ENCODE measurements at places on chromosomes 6 and 20.
A peak's percentile ranks its signal among the peaks of the same experiment; 100 is the strongest.

DNA sequence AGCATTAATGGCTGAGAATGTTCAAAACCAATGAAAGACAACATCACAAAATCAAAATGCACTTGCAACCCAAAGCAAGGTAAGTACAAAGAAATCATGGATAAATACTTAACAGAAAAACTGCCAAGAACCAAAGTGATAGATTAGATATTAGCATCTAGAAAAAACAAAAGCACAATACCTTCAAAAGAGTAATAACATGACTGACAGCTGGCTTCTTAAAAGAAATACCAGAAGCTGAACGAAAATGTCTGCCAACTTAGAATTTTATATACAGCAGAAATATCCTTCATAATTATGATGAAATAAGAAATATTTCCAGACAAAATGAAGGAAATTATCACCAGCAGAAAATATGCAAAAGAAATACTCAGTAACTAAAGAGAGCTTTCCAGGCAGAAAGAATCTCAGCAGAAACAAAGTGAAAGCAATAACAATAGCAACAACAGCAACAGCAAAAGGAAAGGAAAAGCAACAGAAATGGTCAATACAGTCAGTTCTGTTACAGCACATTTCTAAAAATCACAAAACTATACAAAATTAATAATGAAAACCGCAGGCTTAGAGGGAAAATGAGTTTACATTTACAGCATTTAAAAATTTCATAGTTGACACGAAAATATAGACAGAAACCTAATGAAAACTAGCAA lies 121.5 kb upstream of the MAN1A1 start:
- no peak for DNase-seq

GRCh38 chr6:12892151-12892550 lies 175.6 kb downstream of the PHACTR1 start:
- no peak for DNase-seq

DNA sequence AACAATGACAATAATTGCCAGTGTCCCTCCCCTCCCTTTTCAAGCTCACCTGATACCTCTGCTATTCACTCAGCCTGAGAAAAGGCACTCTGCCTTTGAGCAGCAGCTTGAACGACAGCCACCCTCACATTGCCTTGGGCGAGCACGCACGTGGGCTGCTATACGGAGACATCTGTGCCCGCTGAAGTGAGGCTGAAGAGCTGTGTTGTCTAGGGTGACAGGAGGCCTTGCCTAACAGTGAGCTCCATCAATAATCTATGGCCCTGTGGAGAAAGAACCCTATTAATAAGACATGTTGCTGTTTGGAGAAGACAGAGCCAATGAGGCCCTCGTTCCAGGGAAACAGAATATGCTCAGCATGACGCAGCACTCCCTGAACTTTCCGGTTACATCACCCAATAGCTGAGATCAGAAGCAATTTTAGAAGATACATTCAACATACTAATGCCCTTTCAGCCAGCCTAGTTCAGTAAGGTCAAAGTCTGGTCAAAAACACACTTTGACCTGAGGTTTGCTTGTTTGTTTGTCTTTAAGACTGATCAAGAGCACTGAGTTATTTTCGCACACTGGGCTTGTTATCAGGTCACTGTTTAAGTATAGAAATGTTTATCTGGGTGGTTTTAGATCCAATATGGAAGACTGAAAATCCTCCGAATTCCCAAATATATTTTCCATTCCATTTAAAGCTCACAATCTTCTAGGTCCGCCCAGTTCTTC lies 30.6 kb downstream of the RBM24 start:
- no peak for DNase-seq

DNA sequence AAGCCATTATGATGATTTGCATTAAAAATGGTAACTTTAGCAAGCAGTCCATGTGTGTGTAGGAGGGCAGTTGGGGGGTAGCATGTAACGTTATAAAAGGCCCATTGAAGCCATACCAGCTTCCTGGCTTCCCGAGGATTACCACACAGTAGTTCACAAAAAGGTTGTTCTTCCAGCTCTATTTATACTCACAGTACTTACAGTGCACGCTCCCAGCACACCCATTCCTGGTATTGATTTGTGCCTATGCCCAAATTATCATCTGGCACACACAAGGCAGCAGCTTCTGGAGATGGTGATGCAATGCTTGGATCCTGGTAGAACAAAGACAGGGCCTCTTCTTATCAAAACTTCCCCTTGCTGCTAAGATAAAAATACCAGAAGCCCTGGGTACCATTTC lies 436.8 kb downstream of the HAO1 start:
- DNase-seq: no peak

DNA sequence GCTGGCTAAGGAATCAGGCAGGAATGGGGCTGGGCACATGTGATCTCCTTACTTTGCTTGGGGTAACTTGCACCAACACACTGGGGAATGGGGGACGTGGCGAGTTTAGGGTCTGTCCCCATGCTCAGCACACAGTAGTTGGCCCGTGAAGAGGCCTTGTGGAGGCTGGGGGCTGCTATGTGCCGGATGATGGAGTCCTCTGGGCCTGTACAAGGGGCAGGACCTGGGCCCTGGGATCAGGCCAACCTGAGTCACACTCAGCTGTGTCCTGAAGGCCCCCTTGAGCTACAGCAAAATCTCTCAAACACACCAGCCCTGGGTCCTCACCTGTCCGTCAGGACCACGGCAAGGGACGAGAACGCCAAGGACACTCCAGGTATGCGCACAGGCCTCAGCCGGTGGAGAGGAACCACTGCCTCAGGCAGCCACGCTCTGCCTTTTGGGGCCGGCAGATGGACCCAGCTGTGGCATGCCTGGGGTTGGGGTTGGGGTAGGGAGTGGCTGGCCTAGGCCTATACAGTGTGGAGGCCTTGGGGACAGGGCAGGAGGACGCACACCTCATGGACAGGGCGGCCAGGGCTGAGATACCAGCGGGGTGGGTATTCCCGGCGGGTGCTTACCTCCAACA lies 11.1 kb downstream of the UCKL1 start:
- DNase-seq: no peak

DNA sequence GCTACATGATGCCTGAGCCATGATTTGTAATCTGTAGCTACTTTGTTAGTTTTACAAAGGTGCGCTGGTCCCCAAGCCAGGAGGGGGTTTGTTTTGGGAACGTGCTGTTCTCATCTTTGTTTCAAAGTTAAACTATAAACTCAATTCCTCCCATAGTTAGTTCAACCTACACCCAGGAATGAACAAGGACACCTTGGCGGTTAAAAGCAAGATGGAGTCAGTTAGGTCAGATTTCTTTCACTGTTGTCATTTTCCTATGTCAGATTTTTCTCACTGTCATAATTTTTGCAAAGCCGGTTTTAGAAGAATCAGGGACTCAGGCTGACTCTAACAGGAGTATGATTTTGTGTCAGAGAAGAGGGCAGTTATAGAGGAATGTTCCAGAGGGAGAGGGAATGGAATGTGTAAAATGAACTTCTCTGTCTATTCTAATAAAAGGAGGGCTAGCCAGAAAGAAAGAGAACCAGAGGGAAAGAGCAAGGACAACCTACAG lies 2.3 kb upstream of the GMPR start:
- no peak for DNase-seq

GRCh38 chr6:22638320-22638719 lies 69.0 kb downstream of the HDGFL1 start:
- DNase-seq: no peak

DNA sequence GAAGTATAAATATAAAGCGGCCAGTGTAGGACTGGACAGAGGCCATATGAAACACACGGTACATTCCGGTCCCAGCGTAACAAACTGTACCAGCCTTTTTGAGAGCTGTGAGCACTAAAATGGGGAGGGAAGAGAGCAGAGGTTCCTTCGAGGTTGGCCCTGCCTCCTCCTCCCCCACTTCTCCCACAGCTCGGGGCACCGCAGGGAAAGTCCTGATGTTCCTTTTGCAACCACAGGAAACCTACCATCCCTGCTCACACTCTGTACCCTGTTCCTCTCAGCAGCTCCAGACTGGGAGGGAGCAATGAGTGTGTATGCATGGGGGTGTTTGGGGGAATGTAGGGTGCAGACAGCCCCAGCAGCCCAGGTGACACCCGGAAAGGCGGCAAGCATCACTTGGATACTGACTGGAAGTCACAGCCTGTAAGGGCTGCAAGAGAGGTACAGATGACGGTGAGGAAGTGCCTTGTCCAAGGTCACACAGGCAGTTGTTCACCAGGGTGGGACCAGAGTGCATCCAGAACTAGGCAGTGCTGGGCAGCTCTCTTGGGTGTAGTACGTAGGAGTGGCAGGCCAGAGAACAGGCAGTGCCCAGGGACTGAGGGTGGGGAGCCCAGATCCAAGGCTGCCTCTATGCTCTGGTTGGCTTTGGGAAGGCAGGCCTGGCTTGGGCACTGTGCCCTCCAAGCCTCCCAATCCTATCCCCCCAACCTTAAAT lies 11.0 kb upstream of the ARMC12 start:
- DNase-seq: no peak

DNA sequence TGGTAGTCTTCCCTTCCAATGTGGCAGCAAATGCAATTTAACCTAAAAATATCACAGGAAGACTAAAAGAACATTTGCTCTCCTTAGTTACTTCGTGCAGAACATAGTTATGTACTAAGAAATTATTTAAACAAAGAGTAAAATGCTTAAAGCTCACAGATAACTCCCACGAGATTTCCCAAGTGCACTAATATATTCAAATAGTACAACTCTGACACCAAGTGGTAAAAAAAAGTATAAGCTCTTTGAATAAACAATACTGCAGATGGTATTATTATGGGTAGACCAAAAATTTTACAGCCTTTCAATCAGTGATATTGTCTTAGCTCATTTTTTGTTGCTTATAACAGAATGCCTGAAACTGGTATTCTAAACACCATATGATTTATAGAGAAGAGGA lies 52.8 kb upstream of the FILIP1 start:
- DNase-seq: no peak

GRCh38 chr6:142355520-142356174 lies 53.8 kb downstream of the ADGRG6 start:
- DNase-seq: no peak

DNA sequence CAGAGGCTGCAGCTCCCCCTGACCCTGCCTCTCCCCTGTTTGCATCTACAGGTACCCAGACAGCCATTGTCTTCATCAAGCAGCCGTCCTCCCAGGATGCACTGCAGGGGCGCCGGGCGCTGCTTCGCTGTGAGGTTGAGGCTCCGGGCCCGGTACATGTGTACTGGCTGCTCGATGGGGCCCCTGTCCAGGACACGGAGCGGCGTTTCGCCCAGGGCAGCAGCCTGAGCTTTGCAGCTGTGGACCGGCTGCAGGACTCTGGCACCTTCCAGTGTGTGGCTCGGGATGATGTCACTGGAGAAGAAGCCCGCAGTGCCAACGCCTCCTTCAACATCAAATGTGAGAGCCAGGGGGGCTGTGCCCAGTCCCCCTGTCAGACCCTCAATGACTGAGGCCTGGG lies 42.1 kb upstream of the SRF start:
- no peak for DNase-seq

DNA sequence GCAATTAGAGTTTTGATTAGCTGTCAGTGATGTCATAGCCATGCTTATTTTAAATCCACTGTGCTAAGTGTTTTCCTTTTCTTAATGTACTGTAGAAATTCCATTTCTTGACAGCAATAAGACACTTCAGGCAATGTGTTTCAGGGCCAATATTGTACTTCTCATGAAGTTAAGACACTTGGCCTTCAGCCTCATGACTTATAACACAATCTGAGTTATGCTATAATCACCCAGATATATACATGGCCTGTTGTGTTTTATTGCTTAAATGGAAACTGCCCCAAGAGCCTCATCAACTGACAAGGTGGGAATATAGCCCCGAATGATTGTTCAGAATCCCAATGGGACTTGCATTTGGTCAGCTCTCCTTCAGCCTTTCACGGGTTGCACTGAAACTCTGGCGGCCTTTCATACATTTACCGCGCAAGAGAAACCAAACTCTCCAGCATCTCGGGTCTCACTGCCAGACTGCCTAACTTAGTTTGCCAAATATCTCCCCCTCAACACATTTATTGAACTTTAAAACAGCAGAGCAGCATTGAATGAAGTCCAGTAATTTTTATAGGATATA lies 44.2 kb upstream of the TBX18 start:
- no peak for DNase-seq

GRCh38 chr6:62492192-62492822 lies 206.3 kb upstream of the KHDRBS2 start:
- DNase-seq: no peak

- no peak for DNase-seq
Observed at GRCh38 chr6:30047220-30047619, 13.8 kb upstream of the POLR1H start.

DNA sequence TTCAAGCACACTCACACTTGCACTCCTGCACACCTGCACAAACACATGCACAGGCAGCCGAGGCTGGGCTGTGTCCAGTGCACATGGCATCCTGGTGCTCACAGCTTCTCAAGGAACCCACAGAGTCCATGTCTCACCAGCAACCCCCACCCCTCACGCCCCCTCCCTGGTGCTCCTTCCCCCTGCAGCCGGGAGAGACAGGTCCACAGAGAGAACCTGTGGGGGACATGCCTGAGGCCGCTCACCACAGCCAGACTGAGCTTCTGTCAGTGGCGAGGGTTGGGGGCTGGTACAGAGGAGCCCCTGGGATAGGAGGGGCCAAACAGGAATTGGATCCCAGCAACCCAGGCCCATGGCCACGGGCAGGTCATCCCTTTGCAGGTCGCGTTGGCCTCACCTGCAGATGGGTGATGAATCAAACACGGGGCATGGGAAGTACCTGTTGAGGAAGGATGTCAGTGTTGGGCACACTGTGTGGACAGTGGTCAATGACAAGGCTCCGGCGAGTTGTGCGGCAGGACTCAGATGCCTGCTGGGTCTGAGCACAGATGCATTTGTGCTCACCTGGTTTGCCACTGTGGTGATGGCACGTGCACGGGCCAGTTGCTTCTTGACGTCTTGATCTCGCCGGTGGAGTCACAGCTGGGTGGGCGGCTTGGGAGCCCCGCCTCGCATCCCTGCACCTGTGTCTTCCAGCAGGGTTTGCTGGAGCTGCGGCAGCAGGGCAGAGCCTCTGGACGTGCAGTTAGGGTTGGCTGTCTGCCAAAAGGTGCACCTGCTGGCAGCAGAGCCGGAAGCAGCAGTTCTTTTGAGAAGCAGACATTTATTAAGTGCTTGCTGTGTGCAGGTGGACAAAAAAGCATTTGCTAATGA lies 113.0 kb downstream of the ERMARD start:
- no peak for DNase-seq

GRCh38 chr20:33663161-33664084 lies 1.3 kb downstream of the C20orf144 start:
- peak; percentile 79 for DNase-seq

GRCh38 chr6:146543940-146544615 lies 445 bp downstream of the RAB32 start:
- no peak for DNase-seq

GRCh38 chr6:42280966-42281533 lies 63.4 kb upstream of the MRPS10 start:
- no peak for DNase-seq

- DNase-seq: no peak
Observed at GRCh38 chr6:157163434-157164159, 159.7 kb downstream of the TMEM242 start.

DNA sequence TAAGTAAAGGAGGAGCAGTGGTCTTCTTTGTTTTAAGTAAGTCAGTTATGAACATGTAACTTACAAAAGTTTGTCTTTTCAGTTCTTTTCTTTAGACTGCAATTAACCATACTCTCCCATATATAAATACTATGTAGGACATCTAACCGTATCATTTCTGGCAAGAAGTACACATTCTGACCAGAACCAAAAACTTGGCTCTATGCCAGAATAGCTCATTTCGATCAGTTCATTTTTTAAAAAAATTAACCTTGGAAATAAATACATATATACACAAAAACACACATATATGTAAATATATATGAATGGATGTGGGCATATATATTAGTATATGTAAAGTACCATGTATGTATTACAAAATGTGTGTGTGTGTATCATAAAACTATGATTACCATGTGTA lies 145.0 kb downstream of the PHACTR1 start:
- DNase-seq: no peak

All from activated T-helper 1 cell treated with Interleukin-2 at 50 U/mL for 16 hours (primary cell).